Omental fat pad (tissue), 4 donors: ENCODE measurements at places on chromosomes 11 and 22.

DNA sequence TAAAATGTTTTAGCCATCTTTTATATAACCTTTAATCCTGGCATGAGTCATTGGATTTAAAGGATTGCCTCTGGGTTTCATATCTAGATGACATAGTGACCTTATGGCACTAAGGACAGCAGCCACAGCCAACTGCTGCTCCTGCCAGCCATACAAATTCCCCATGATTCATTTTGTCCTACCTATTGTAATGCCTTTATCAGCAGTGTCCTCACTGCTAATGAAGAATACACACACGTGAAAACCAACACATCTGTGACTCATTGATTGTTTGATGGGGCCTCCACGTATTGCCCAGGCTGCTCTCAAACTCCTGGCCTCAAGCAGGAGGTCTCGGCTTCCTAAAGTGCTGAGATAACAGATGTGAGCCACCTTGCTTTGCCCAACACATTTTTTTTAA, 1.8 kb downstream of the LDHAL6A start:
- no peak for DNase-seq

DNA sequence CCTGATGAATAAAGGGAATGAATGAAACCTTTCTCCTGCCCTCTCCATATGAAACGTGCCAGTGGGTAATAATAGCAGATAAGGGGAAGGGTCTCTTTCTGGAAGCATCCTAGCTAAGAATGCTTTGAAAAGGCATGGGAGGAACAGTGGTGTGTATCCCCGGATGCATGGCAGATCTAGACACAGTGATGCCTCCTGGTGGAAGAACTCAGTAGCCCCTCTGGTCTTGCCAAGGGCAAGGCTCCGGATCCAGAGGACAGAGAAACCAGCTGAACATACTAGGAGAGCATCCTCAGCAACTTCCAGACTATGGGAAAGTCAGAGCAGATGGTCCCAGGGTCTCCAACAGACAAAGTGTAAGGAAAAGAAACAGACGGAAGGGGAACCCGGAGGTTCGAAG, 6.4 kb downstream of the BAIAP2L2 start:
- DNase-seq = no peak

GRCh38 chr11:99739464-99740089, 718.8 kb downstream of the CNTN5 start:
- DNase-seq = no peak

- DNase-seq = no peak
These were observed 27.7 kb upstream of the WNT11 start for GRCh38 chr11:76234021-76234415.

GRCh38 chr11:6232899-6233298, 1.5 kb downstream of the FHIP1B start:
- DNase-seq = no peak

- DNase-seq = no peak
These were observed 7.0 kb downstream of the MMP3 start for GRCh38 chr11:102836290-102836875.
